AML-193 (cell line): ENCODE measurements at places on chromosomes 6 and 20.

GRCh38 chr20:58177799-58178198, 50.7 kb downstream of the ANKRD60 start:
- DNase-seq = no peak

GRCh38 chr6:49300911-49301310, 162.1 kb downstream of the MMUT start:
- DNase-seq = no peak

DNA sequence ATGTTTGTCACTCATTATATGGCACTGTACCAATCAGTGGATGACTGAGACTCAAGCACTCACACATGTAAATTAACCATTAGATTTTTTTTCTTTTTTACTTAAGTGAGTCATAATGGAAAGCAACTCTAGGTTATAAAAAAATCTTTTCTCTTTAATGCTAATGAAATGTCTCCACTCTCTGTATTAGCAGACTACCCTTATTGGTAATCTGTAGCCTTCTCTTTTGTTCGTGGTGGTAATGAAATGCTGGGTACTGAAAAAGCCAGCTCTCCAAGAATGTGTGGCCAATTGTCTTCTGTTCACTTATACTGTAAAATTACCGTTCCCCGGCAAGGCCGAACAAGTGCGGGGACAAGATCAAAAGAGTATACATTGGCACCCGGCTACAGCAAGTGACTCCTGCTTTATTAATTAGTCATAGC, 69.0 kb downstream of the AFG1L start:
- no peak for DNase-seq

DNA sequence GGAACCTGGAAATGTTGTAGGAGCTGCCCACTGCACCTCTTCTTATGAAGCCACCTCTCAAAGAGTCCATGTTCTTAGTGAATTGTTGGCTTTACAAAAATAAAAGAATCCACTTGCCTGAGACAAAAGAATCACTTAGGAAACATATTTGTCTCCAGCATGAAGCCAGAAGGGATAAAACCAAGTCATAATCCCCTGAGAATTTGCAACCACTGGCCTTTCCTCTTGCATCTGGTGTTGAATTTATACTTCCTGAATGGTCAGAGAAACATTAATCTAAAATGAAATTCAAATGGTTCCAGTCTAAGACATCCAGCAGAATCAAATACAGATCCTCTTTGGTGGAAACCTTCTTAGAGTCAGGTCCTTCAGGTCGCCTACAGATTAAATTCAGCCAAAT, 192.5 kb upstream of the ECI2 start:
- no peak for DNase-seq

GRCh38 chr6:79157961-79158644, 76.4 kb downstream of the HMGN3 start:
- DNase-seq = no peak

DNA sequence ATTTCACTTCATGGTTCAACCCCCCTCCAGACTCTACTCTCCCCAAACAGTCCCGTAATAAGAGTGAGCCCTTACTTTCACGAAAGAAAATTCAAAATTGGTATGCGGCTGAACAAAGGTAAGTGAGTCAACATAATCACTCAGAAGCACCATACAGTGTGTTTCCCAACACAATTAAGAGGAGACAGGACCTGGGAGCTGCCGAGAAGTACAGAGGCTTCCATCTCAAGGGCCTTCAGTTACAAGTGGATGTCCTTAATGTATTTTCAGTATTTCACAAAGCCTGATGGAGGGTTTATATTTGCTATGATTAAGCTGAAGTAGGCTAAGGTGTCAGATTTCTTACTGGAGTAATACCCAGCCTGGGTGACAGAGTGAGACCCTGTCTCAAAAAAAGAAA, 51.1 kb downstream of the MYO6 start:
- no peak for DNase-seq

DNA sequence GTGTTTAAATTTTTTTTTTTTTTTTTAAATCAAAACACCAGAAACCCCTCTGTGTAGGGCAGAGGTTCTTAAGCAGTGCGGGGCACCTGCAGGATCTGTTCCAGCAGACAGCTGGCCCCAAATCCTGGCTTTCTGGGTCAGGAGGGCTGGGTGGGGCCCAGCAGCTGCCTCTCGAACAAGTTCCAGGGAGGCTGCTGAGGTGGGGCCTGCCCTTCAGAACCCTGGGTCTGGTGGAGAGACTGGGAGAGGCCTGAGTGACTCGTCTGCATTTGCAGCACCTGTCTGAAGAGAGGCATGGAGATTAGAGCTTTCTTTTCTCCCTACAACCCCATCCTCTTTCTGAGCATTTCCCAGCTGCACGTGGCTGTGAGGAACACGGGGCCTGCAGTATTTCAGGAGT, 8.4 kb downstream of the PSMG4 start:
- DNase-seq = no peak

- no peak for DNase-seq
Measured at GRCh38 chr20:51596668-51597388, 54.3 kb upstream of the NFATC2 start.

DNA sequence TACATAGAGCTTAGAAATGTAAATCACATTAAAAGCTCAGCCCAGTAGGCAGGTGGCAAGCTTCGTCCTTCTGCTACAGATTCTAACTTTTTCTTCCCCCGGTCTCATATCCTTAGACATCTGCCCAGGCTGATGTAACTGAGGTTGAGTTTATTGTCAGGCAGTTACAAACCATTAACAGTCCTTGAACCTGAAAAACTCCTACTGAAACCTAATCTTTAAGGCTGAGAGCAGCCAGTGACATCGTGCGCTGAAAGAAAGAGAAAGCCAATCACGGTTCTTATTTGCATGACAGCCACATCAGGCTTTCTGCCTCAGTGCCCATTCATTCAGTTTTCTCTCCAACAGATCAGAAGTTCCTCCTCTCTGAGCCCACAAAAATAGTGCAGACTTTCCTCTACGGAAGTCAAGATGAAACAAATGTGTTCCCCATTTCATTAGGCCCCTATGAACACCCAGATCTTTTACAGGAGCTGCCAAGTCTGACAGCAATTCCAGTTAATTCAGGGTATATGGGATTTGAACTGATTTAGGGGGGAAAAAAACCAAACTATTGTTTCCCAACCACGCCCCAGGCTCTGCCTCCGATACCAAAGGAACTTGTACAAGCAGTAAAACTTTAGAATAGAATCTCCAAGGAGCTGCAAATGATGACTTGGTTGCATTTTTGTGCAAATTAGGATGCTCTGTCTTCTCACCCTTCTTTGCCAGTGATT, at the start of gene NHSL1:
TSS of gene NHSL1 (minus strand) at position 192 of the 716 bp plus-strand sequence. CDS start 204 bp downstream, outside the sequence.
- DNase-seq = peak; percentile 84

DNA sequence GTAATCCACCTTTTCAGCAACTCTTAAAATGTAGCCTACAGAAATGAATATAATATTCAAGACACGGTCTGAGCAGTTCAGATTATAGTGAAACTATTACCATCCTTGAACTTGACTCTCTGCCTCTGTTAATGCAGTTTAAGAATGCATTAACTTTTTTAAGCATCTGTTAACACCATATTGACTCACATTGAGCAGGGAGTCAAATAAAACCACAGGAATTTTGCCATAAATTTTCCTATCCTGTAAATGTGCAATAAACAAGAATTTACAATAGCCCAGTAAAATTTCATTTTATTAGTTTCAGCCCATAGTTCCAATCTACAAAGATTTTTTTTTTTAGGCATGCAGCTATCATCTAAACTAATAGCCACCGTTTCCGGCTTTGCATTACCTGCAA, 239.2 kb upstream of the DEFB112 start:
- DNase-seq = no peak

DNA sequence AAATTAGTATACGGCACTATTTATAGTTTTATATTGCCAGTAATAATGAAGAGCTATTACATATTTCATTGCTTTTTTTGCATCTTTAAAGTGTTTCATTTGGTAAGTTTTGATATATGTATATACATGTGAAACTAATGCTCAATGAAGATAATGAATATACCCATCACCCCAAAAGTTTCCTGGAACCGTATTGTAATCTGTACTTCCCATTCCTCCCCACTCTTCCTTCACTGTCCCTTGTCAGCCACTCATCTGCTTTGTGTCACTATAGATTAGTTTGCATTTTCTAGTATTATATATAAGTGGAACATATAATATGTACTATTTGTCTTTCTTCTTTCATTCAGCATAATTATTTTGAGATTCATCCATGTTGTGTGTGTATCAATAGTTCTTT, 10.3 kb upstream of the TBC1D32 start:
- DNase-seq = no peak

GRCh38 chr20:60310560-60311349, 352.5 kb downstream of the CDH26 start:
- no peak for DNase-seq

DNA sequence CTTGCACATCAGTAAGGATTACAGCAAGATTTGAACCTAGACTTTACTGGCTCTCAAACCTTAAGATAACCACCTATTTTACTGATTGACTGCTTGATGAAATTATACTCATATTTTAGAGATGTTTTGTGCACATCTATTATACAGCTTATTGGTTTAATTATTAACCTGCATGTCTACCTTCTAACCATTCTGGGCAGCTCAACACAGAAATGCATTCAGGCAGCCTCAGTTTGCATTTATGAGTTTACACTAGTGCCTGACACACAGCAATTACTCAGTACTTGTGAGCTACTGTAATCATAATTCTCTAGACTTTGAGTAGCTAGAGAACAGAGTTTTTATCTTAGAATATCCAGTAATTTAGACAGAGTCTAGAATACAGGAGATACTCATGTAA, 273.9 kb upstream of the THEMIS start:
- no peak for DNase-seq

GRCh38 chr20:51026269-51026668, 3.4 kb upstream of the KCNG1 start:
- no peak for DNase-seq

- no peak for DNase-seq
Measured at GRCh38 chr6:108868647-108869046, 20.4 kb downstream of the ARMC2 start.
